Bronchial epithelial cell (primary cell): ENCODE measurements at places on chromosomes 12 and 14. TPM values are rescaled to one million over a fixed set of nuclear protein-coding genes. Genes with fewer than 3 reads are reported as not detected.
A peak's percentile ranks its signal among the peaks of the same experiment; 100 is the strongest.

Gene MYH6
- not detected in 2 replicates for total RNA-seq

- DNase-seq, result peak; percentile 41
These were observed 25.4 kb upstream of the PLEKHG6 start for GRCh38 chr12:6285063-6285477.

Gene LAG3
- total RNA-seq, result not detected in 2 replicates

Gene FAM186B
- total RNA-seq, result 0.13 and 0.26 TPM in 2 replicates

DNA sequence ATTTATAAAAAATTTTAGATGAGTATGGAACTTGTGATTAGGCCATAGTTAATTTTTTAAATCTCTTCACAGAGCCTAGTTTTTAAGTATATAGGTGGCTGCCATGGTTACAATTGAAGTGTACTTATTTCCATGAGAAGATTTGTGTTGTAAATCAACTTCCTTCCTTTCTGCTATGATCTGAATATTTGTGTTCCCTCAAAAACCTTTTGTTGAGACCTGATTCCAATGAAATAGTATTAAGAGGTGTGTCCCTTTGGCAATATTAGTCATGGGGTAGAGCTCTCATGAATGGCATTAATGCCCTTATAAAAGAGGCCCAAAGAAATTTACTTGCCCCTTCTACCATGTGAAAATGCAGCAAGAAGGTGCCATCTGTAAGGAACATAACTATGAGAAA lies 28.8 kb downstream of the ETNK1 start:
- DNase-seq, result peak; percentile 74

DNA sequence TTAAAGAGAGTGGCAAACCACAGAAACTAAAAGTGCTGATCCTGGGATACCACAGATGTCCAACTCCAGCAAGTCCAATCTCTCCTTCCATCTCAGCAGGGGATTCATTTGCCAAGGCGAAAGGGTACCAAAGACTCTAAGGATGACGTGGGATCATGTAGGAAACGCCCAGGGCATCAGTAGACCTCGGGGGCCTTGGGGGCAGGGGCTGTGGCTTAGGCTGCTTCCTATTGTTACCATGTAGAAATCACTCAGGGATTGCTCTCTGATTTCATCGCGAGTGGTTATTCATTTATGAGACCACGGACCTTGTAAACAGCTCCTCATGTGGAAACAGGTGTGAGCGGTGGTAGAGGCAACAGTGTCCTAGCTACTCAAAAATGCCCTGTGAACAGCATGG lies 149.3 kb upstream of the FKBP4 start:
- no peak for DNase-seq
